Fibroblast of upper back skin (primary cell): ENCODE measurements at places on chromosomes 6 and 20.
A peak's percentile ranks its signal among the peaks of the same experiment; 100 is the strongest.

GRCh38 chr6:27143474-27144026 is 104.0 kb upstream of the PRSS16 start:
- no peak for DNase-seq

DNA sequence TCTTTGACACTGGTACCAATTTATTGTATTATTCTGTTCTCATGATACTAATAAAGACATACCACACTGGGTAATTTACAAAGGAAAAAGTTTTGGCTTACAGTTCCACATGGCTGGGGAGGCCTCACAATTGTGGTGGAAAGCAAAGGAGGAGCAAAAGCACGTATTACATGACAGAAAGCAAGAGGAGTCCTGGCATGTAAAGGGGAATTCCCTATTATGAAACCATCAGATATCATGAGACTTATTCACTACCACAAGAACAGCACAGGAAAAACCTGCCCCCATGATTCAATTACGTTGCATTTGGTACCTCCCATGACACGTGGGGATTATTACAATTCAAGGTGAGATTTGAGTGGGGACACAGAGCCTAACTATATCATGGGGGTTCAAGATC is 43.4 kb downstream of the SLC22A2 start:
- peak; percentile 46 for DNase-seq

DNA sequence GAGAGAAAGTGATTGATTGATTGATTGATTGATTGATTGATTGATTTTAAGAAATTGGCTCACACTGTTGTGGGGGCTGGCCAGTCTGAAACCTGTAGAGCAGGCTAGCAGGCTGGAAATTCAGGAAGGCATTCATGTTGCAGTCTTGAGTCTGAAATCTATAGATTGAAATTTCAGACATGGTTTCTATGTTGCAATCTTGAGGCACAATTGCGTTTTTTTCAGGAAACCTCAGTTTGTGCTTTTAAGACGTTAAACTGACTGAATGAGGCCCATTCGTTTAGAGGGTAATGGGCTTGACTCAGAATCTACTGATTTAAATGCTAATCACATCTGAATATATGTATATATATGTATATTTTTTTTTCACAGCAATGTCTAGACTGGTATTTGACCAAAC is 106.3 kb downstream of the STXBP5 start:
- DNase-seq: no peak

DNA sequence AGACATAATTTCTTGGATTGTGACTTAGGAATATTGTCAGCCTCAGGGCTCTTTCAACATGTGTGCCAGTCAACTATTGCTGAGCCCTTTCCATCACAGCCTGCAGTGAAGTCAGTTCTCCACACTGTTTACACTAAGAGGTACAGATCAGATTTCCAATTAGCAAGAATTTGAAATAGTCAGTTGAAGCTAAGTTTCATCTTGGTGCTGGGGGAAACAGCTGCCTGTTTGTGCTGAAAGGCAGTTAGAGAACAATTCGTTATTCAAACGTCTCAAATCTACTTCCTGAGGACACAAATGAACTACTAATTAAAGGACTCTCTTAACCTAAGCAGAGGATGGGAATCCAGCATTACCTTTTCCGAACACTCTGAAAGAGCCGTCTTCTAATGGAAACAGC is 25.9 kb downstream of the ADGRF1 start:
- DNase-seq: no peak

GRCh38 chr20:40802886-40803285 is 113.8 kb upstream of the MAFB start:
- no peak for DNase-seq

GRCh38 chr20:59972037-59972801 is 14.0 kb downstream of the CDH26 start:
- no peak for DNase-seq

DNA sequence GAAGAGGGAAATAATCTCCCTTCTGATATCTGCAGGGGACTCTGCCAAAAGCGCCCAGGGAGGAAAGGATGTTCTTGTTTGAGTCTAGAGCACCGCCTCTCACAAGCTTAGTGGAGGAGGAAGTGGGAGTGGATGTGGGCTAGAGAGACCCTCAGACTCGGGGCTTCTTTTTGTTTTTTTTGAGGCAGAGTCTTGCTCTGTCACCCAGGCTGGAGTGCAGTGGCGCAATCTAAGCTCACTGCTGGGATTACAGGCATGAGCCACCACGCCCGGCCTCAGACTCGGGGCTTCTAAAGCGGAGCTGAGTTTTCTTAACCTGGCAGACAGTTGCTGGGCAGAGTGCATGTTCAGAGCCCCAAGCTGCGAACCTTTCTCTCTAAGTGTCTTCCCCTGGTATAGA is 310.8 kb downstream of the BMP7 start:
- no peak for DNase-seq

DNA sequence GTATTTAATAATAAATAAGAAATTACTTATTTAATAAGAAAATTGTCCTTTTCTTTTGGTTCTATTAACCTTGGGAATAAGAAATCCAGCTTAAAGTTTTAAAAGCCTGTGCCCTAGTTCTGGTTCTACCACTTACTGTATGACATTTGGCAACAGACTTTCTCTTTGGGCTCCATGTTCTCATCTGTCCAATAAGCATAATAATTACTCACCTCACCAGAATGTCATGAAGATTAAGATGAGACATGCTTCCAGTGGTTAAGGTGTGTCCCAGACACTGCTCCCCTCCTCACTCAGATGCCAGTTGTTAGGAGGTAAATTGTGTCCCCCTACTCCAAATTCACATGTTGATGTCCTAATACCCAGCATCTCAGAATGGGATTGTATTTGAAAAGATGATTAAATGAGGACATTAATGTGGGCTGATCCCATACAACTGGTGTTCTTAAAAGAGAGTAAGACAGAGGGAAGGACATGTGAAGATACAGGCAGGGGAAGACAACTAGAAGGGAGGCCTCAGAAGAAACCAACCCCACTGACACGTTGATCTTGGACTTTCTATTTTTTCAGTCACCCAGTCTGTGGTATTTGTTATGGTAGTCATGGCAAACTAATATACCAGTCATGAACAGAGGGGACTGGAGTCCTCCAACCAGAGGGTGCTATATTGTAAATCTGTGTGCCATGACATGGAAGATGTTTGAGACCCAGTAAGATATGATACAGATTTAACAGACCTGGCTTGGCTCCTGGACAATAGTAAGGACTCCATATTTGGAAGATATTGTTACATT is 6.4 kb upstream of the MICAL1 start:
- no peak for DNase-seq

GRCh38 chr6:53358440-53359094 is 9.8 kb upstream of the ELOVL5 start:
- no peak for DNase-seq

DNA sequence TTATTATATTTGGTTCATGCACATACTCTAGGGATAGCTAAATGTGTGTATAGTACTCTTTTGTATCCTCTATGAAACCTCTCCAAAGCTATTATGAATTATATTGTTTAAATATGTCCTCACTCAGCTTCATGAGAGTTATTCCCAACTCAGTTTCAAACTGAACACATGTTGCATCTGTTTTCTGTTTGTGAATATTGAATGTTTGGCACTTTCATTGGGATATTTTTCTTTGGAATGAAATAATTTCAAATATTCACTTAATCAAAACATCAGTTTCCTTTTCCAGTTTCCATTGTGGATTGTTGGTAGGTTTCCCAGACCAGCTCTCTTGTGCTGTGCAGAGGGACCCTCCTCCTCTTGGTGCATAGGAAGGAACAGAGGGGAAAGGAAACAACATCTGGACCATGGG is 46.6 kb downstream of the HDAC2 start:
- peak; percentile 55 for DNase-seq
